ENCODE measurements at places on chromosomes 13 and 19. TPM values are rescaled to one million over a fixed set of nuclear protein-coding genes. Genes with fewer than 3 reads are reported as not detected.

CLDND2 gene
- 0.45 TPM for polyA plus RNA-seq

ZNF607 gene
- polyA plus RNA-seq = 2.2 TPM

GATAD2A gene
- 12.2 TPM for polyA plus RNA-seq

EDNRB gene
- polyA plus RNA-seq = 28.2 TPM

GJA3 gene
- polyA plus RNA-seq = 5.7 TPM

EPS8L1 gene
- polyA plus RNA-seq = 2.2 TPM

LRRC63 gene
- polyA plus RNA-seq = not detected

- no peak for DNase-seq
Measured at GRCh38 chr13:45718063-45718462, 15.9 kb downstream of the CBY2 start.

- no peak for DNase-seq
Measured at GRCh38 chr19:33000510-33000909, 28.5 kb downstream of the FAAP24 start.

DNA sequence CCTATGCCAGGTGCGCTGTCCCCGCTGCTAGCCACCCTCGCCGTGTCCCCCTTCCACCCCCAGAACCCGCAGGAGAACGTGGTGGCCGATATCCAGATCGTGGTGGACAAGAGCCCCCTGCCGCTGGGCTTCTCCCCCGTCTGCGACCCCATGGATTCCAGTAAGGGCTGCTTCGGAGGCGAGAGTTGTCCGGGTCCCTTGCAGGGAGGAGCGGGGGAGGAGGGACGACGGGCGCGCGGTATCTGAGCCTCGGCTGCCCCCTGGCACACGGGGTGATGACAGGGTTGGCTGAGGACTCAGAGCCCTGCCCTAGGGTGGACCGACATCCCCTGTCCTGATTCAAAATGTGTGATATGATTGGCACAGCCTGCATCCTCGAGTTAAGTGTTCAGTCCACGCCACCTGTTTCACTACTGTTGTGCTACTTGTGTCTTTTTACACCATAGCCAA, 653 bp downstream of the MVB12A start:
- peak; percentile 78 for DNase-seq

DNA sequence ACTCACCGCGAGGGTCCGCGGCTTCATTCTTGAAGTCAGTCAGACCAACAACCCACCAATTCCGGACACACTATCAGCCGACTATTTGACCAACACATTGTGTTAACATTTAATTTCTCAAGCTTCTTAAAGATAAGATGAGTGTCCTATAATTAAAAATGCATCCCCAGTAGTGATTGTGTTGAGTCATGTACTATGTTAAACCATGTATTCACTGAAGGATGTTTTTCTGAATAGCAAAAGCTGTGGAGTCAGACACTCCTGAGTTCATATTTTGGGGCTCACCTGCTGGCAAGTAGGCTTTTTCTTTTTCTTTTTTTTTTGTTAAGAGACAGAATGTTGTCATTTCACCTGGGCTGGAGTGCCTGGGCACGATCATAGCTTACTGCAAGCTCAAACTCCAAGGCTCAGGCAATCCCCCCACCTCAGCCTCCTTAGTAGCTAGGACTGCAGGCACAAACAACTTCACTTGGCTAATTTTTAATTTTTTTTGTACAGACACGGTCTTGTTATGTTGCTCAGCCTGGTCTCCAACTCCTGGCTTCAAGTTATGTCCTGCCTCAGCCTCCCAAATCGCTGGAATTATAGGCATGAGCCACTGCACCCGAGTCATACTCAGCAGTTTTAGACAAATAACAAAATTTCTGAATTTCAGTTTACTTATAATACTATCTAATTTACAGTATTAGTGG, 606.9 kb downstream of the PCDH9 start:
- no peak for DNase-seq

DNA sequence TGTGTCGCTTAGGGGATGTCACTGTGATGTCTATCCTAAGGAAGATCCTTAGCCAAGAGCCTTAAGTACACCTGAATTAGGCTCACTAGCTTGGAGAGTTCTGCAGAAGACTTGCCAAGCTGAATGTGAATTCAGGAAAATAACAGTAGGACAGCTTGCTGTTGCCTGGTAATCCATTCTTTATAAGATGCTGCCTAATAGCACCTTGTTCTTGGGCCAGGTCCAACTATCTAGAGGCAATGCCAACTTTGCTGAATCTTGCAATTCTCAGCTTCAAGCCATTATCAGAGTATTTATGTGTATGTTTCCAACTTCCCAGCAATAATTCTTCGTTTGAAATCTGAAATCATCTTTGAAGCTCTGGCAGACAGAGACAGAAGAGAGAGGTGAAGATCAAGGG, 102.8 kb downstream of the PCDH17 start:
- DNase-seq = no peak

DNA sequence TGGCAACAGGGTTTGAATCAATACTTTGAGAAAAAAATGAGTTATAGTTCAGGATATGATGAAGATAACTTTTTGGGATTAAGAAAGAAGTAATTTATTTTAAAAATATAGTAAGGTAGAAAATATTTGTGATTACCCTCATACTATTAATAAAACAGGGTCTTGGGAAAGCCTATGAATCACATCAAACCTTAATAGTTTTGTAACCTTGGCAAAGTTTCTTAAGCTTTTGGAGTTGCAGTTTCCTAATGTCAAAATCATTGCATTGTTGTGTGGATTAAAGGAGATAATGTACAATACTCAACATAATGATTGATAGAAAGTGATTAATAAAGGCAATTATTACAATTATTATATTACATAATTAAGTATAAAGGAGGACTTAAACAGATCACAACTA, 149.0 kb downstream of the LMO7 start:
- no peak for DNase-seq

- no peak for DNase-seq
Measured at GRCh38 chr19:23436318-23436717, 41.0 kb upstream of the ZNF91 start.

- DNase-seq = no peak
Measured at GRCh38 chr13:102608974-102609373, 12.2 kb downstream of the TPP2 start.

GRCh38 chr19:5150902-5151741, 182.2 kb downstream of the KDM4B start:
- peak; percentile 63 for DNase-seq

- DNase-seq = no peak
Measured at GRCh38 chr19:56821675-56822074, 18.9 kb downstream of the PEG3 start.

GRCh38 chr13:99433543-99434075, 67.7 kb upstream of the TM9SF2 start:
- no peak for DNase-seq

DNA sequence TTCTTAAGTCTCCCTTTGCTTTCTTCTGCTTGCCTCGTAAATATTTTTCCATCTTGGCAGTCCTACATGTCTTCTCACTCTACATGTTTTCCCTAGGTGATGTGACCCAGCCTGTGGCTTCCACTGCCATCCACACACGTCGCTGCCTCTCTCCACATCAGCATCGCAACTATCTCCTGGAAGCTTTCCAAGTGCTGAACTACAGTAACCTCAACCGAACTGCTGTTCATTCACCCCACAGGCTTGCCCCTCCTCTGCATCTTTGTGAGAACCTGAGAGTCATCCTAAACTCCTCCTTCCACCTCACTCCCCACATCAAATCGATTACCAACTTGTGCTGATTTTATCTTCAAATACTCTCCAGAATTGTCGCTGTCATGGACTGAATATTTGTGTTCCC, 41.2 kb upstream of the USPL1 start:
- no peak for DNase-seq

DNA sequence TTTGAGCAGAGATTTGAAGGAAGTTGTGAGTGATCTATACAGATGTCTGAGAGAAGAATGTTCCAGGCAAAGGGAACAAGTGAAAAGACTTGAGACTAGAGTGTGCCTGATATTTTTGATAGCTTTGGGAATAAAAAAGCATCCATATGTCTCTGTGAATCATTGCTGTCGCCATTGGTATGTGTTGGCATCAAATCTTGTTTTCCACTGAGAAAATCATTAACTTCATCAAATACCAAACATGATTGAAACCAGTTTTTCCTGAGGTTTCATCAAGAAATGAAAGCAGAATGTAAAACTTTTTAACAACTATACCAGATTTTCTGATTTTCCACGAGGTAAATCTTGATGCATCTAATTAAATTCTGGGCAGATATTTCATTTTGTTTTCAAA, 862.6 kb downstream of the DIAPH3 start:
- DNase-seq = no peak

GRCh38 chr19:45764945-45765701, 3.9 kb downstream of the SIX5 start:
- DNase-seq = no peak

- DNase-seq = no peak
Measured at GRCh38 chr13:88883741-88884140, 1212.6 kb downstream of the SLITRK5 start.

- DNase-seq = no peak
Measured at GRCh38 chr13:20492641-20493040, 33.0 kb downstream of the CRYL1 start.

GRCh38 chr13:58461217-58461616, 829.7 kb downstream of the PCDH17 start:
- no peak for DNase-seq

DNA sequence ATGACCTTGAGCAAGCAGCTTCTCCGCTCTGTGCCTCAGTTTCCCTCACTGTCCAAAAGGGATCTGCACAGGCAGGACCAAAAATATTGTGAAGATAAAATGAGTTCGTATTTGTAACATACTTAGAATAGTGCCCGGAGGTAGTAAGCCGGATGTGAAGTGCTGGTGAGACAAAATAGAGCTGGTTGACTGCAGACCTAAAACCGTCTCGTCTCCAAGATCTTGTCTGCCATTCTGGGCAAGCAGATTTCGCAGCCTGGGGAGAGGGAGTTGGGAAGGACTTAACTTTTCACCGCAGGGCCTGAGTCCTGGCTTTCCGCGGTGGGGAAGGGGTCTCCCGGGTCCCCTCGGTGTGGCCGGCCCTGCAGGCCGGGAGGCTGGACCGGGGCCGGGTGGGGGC, 8.2 kb upstream of the BBC3 start:
- DNase-seq = no peak

- no peak for DNase-seq
Measured at GRCh38 chr13:35191883-35192282, 249.8 kb downstream of the NBEA start.

DNA sequence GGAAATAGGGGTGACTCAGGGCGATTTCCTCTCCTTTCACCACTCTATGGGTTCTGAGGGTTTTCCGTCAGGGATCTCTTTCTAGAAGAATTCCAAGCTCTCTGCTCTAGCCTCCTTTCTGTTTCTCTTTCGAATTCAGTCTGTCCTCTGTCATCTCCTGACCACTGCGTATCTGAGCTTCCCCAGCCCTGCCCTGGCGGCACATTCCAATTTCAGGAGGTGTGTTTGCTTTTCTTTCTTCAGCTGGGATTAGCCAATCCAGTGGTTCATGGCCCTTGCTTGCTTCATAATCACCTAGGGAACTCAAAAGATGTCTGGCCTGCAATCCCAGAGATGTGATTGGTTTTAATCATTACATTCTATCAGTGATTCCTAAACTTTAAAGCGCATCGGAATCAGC, 9.4 kb downstream of the IFNL2 start:
- DNase-seq = no peak

DNA sequence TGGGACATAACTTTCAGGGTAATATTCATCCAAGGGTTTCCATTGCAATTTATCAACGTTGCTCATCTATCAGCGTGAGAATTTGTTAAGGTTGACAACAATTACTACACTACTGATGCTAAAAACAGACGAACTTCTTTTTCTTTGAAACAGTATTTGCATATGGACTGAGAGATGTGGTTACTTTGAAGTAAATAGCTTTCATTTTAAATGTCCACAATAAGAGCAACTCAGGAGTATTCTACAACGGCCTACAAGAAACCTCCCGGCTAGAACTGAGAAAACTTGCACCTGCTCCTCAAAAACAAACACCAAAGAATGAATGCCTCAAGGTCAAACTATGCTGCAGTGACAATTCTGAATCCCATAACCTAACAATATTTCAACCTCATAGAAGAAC, 238.4 kb downstream of the IRS2 start:
- DNase-seq = no peak

DNA sequence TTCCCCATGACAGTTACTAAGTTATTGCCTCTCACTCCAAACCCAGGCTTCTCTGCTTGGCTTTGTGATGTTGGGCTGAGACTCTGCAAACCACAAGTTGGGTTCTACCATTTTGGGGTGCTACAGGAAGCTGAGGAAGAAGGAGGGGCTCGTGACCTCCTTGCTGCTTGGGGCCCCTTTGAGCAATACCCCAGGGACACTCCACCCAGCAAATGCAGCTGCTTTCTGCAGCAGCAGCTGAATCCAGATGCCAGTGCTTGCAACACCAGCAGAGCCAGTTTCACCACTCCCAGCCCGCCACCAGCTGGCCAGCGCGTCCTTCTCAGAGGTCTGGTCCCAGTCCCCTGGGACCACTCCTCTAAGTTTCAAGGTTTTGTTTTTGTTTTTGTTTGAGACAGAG, 22.0 kb upstream of the UBAC2 start:
- no peak for DNase-seq

GRCh38 chr13:94176561-94176960, 302.9 kb downstream of the DCT start:
- DNase-seq = no peak

DNA sequence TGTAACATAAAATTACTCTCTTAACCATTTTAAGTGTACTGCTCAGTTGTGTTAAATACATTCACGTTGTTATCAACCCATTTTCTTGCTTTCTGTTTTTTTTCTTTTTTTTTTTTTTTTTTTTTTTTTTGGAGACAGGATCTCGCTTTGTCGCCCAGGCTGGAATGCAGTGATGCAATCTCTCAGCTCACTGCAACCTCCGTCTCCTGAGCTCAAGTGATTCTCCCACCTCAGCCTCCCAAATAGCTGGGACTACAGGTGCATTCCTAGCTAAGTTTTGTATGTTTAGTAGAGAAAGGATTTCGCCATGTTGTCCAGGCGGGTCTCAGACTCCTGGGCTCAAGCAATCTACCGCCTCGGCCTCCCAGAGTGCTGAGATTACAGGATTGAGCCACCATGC, 42.5 kb upstream of the C13orf42 start:
- DNase-seq = no peak

- no peak for DNase-seq
Measured at GRCh38 chr13:21871919-21872318, 201.0 kb downstream of the FGF9 start.

DNA sequence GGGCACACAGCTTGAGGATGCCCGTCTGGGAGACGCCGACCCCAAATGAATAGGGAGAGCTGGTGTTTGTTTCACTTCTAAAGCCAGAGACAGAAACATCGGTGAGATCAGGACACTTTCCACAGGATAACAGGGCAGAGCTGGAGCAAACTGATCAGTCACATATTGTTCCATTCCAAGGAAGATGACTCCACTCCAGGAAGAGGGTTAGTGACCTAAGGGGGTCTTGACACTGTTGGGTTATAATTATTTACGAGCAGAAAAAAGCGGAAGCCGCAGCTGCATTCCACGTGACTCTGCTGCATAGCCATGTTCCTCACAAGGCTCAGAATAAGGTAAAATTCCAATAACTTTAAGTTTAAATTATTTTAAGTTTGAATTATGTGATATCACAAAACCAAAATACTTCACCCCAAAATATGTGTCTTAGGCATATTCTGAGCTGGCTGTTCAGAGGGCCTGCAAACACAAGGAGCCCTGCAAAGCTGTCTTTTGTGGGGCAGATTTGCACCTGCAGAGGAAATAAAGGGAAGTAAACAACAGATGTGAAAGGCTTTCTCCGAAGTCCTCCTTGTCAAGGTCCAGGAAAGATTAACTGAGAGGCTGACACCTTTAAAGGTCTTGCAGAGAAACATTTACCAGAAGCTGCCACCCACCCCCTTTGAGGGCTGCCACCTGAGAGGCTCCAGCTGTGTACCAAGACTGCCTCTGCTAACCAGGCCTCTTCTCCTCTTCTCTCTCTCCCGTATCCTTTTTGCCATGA, 819.2 kb downstream of the UQCRFS1 start:
- DNase-seq = no peak
